Parietal lobe (tissue), 2 donors: ENCODE measurements at places on chromosomes 6 and 20. TPM values are rescaled to one million over a fixed set of nuclear protein-coding genes. Genes with fewer than 3 reads are reported as not detected.

NFATC2 gene
- total RNA-seq: 0.63 TPM

TCP11 gene
- 0.63 TPM for total RNA-seq

NHSL1 gene
- 117 TPM for total RNA-seq

NR2E1 gene
- total RNA-seq: 13.5 TPM

AGER gene
- 0.63 TPM for total RNA-seq

SOX4 gene
- total RNA-seq: 272 TPM

IMPG1 gene
- total RNA-seq: not detected

DACT2 gene
- 1.3 TPM for total RNA-seq

PAX1 gene
- total RNA-seq: not detected

MYLK4 gene
- under 0.01 TPM for total RNA-seq

HTR1E gene
- 0.63 TPM for total RNA-seq

MRAP2 gene
- total RNA-seq: 4.1 TPM

VWA7 gene
- 0.31 TPM for total RNA-seq

ACSS1 gene
- 10.3 TPM for total RNA-seq

CRYBG1 gene
- total RNA-seq: 0.31 TPM
